ENCODE measurements at places on chromosomes 1 and 21. TPM values are rescaled to one million over a fixed set of nuclear protein-coding genes. Genes with fewer than 3 reads are reported as not detected.

DNA sequence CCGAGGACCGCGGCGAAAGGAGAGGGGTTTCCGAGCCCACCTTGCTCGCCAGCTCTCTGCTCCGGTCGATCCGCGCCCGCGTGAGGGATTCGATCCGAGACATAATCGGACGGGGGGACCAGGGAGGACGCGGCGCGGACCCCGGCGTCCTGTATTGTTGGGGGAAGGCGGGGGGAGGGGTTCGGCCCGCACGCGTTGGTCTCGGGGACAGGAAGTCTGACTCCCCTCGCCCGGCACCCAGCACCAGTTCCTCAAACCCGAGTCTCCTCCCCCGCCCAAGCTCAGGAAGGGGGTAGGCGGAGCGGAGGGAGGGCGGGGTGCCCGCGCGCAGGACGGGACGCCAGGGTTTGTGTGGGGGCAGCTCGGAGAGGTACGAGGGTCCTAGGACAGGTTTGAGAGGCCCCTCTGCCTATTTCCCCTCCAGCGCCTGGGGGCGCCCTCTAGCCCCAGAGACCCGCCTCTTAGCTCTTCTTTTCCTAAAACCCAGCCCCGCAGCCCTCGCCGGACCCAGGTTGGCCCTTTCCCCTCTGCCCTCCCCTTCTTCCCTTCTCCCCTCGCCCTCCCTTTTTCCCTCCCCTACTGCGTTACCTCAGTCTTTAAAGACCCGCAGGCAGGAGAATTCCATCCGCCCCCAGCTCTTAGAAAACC, at the start of gene ARHGEF2:
TSS of gene ARHGEF2 (minus strand) at position 223 of the 648 bp plus-strand sequence. CDS start at position 103, 120 bp downstream.
- DNase-seq: peak; percentile 70
- H3K27ac ChIP-seq: peak within 1 kb of the TSS; percentile 95
- H3K36me3 ChIP-seq: no peaks in the 10 kb centered on the region
- peaks cover 37% of the 10 kb centered on the region for H3K4me1 ChIP-seq
- no peaks in the 10 kb centered on the region for H3K27me3 ChIP-seq

GRCh38 chr1:108000620-108001111, 35.7 kb upstream of the VAV3 start:
- no peak overlapping the region for H3K4me3 ChIP-seq
- H3K4me1 ChIP-seq: no peaks in the 10 kb centered on the region
- no peak overlapping the region for H3K27ac ChIP-seq
- no peaks in the 10 kb centered on the region for H3K36me3 ChIP-seq
- no peaks in the 10 kb centered on the region for H3K27me3 ChIP-seq

- H3K4me1 ChIP-seq: peaks cover 7% of the 10 kb centered on the region
- H3K27ac ChIP-seq: no peak overlapping the region
- no peaks in the 10 kb centered on the region for H3K36me3 ChIP-seq
- no peaks in the 10 kb centered on the region for H3K27me3 ChIP-seq
- DNase-seq: no peak
- H3K4me3 ChIP-seq: no peak overlapping the region
These were observed 40.1 kb downstream of the CHAF1B start for GRCh38 chr21:36425286-36425685.

LHX8 gene
- polyA plus RNA-seq: 1.7 TPM

Measured in testis (tissue), 5 donors.